Upper lobe of right lung (tissue), 1 donor: ENCODE measurements at places on chromosomes 1 and 21. TPM values are rescaled to one million over a fixed set of nuclear protein-coding genes. Genes with fewer than 3 reads are reported as not detected.

TSSK3 gene
- total RNA-seq, result 2.5 TPM

KRTAP24-1 gene
- not detected for total RNA-seq

ITGB2 gene
- 370 TPM for total RNA-seq

AGL gene
- total RNA-seq, result 14.4 TPM

LYPD8 gene
- total RNA-seq, result not detected

NTMT2 gene
- total RNA-seq, result not detected

TMEM240 gene
- total RNA-seq, result 2.9 TPM

KCNN3 gene
- 7.6 TPM for total RNA-seq

IL24 gene
- not detected for total RNA-seq

CHIT1 gene
- total RNA-seq, result 751 TPM

FTCD gene
- total RNA-seq, result 0.46 TPM

KMO gene
- 19.0 TPM for total RNA-seq

FABP3 gene
- 63.6 TPM for total RNA-seq

SLC1A7 gene
- total RNA-seq, result 0.26 TPM

FAM163A gene
- total RNA-seq, result not detected

CD5L gene
- total RNA-seq, result 0.93 TPM

PPIAL4G gene
- total RNA-seq, result 0.20 TPM

TNFRSF14 gene
- total RNA-seq, result 133 TPM

RNU1-4 gene
- 6,622 TPM for total RNA-seq

SEMA6C gene
- 6.7 TPM for total RNA-seq

SLC66A1 gene
- total RNA-seq, result 20.9 TPM

LAMC2 gene
- 42.2 TPM for total RNA-seq
